Astrocyte of the hippocampus (primary cell): ENCODE measurements at places on chromosomes 4 and X.

DNA sequence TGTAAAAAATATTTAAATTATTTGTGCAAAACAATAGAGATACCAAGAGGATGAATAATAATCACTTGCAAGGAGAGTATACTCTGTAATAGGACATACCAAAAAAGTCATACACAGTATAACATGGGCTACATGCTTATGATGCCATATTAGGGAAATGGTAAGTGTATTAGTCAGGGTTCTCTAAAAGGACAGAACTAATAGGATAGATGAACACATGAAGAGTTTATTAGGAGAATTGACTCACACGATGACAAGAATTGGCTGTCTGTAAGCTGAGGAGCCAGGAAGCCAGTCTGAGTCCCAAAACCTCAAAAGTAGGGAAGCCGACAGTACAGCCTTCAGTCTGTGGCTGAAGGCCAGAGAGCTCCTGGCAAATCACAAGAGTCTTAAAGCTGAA, 151.2 kb downstream of the DTHD1 start:
- no peak for DNase-seq

DNA sequence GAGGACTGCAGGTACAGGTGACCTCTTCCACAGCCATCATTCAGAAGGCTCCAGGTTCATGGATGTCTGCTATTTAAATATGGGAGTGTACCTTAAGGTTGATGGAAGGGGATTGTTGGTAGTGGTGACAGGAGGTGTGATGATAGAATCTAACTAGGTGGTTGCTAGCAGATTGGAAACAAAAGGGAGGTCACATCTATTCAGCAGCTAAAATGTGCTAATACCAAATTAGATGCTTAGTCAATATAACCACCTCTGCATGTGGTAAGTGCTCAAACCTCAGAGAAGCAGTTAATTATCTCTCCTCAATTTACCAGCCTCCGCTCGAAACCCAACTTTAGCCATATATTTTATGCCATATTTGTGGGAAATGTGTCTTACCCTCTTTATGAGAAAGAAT, 98.7 kb upstream of the CCSER1 start:
- no peak for DNase-seq

GRCh38 chr4:96566755-96567154, 726.9 kb downstream of the PDHA2 start:
- no peak for DNase-seq

GRCh38 chr4:53734584-53735353, 143.5 kb upstream of the LNX1 start:
- peak; percentile 21 for DNase-seq

DNA sequence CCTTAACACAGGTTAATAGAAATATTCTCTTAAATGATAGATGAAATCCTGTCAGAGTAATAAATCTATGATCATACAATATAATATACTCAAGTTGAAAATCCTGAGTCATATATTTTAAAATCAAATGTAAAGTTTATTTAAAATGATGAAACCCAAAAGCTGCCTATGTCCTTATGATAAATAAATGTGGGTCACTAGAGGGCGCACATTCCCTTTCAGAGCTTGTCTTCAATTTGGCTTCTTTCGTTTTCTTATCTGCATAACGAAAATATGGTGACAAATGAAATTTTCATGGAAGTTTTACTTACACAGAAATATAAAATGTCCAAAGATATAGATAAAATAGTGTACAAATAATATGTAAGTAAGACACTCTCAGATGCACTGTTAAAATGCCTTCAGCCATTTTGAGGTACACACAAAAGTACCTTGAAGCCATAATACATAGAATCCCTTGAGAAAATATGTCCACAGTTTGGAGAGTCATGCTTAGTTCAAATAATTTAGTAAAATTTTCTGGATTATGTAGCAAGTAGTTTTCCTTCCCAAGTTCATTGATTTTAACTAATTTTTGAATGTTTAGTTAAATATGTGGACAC, 680.4 kb downstream of the DMD start:
- DNase-seq = peak; percentile 53

DNA sequence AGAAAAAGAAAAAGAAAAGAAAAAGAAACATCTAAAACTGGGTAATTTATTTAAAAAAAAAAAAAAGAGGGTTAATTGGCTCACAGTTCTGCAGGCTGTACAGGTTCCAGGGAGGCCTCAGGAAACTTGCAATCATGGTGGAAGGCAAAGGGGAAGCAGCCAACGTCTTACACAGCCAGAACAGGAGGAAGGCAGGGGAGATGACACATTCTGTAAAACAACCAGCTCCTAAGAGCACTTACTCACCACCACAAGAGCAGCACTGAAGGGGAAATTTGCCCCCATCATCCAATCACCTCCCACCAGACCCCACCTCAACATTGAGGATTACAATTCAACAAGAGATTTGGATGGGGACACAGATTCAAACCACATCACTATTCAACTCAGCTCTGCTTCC, 36.8 kb upstream of the TMEM184C start:
- no peak for DNase-seq

GRCh38 chr4:24753519-24753918, 41.9 kb upstream of the SOD3 start:
- DNase-seq = no peak

GRCh38 chr4:145041378-145041777, 56.6 kb downstream of the ANAPC10 start:
- peak; percentile 44 for DNase-seq

- no peak for DNase-seq
These were observed 36.6 kb upstream of the WDR1 start for GRCh38 chr4:10153161-10153560.

DNA sequence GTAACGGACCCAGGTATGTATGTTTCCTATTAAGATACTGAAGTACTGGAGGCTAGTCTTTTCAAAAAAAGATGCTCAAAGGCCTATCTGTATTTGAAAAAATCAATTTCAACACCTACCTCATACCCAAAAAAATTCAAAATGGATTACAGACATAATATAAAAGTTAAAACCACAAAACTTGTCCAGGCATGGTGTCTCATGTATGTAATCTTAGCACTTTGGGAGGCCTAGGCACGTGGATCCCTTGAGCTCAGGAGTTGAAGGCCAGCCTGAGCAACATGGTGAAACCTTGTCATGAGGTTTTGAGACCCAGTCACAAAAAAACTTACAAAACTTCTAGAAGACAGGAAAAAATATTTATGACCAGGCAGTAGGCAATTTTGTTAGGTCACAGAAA, 16.7 kb downstream of the RBMX start:
- DNase-seq = no peak

- peak; percentile 87 for DNase-seq
These were observed 50.7 kb upstream of the PRSS48 start for GRCh38 chr4:151226004-151226932.

DNA sequence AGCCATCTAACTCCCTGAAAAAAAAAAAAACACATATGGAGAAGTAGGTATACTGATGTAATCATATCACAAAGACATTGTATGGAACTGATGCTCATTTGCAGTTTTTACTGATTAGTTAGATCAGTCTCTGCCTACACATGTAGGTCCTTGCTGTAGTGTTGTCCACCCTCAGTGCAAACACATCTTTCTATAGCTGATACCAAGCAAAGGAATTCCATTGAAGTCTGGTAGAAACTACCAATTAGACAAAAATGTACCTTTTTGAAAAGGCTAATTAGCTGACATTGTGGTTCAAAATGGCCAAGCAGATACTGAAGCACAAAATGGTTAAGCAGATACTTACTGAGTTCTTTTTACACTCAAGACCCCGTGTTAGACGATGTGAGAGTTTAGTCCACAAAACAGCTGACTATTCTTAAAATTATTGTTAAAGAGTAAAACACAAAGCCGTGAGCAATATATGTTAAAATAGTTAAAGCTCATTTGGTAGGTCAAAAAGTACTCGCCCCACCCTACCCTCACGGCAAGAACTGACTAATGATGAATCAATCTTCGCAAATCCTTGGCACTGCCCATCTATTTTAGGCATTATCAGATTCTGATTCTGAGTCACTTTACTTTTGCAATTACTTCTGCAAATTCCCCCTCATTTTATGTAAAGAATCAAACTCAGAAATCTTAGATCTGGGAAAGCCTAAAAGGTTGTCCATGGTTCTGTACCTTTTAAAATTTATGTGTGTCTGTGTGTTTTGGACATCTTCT, 40.4 kb downstream of the COL4A6 start:
- peak; percentile 28 for DNase-seq

DNA sequence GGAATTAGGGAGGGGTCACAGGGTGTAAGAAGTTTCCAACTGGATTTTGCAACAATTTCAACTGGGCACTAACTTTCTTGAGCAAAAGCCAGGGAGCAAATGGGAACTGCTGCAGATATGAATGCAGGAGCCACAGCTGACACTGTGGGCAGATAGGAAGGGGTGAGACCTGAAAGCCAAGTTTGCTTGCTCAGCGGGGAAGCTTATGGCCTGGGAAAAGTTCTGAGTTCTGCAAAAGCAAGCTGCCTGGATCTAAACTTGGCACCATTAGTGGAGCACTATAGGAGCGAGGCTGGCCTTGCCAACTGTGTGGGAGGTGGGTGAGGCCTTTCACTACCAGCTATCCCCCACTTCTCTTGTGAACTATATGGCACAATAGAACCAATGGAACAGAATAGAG, 11.1 kb downstream of the CYSLTR1 start:
- DNase-seq = no peak

GRCh38 chr4:26916195-26916594, 55.6 kb downstream of the STIM2 start:
- no peak for DNase-seq

DNA sequence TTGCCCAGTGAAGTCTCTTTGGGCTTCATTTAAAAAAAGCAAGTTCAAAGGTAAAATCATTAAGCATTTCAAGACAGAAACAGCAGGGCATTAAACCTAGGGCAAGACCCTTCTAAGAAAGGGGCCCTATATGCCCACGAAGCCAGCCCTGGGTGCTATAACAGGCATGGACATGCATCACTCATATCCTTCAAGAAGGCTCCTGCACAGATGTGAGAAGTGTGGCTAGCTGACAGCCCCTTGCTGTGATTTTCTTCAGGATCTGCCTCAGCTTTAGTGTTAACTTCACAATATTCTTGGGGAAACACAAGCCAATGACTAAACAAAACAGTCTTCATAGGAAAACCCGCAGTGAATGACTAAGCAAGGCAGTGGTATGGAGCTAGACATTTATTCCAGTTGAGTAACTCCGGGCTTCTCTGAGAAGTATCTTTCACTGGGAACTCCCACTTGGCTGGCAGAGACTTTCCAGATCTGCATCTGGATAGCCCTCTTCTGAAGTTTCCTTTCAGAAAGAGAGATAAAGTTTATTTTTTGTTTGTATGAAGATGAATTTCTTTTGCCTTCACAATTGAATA, 11.9 kb upstream of the MAOA start:
- DNase-seq = peak; percentile 76

- DNase-seq = no peak
These were observed 115.1 kb downstream of the CRLF2 start for GRCh38 chrX:1097328-1097727.

- DNase-seq = no peak
These were observed 15.4 kb downstream of the AMTN start for GRCh38 chr4:70533791-70534190.

DNA sequence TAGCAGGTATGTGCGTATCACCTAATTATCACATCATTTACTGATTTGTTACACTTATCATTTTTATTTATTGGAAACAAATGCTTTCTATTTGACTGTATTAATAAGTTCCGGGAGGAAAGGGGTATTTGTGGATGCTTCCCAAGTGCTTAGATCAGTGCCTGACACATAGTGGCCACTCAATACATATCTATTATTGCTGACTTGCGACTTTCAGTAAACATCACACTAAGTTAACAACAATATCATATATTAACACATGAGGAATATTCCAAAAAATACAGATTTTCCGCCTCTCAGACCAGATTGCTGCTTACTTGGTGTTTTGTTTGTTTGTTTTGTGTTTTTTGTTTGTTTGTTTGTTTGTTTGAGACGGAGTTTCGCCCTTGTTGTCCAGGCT, 52.6 kb upstream of the ZFP42 start:
- no peak for DNase-seq

- DNase-seq = no peak
These were observed 9.0 kb upstream of the PAGE5 start for GRCh38 chrX:55210931-55211677.

DNA sequence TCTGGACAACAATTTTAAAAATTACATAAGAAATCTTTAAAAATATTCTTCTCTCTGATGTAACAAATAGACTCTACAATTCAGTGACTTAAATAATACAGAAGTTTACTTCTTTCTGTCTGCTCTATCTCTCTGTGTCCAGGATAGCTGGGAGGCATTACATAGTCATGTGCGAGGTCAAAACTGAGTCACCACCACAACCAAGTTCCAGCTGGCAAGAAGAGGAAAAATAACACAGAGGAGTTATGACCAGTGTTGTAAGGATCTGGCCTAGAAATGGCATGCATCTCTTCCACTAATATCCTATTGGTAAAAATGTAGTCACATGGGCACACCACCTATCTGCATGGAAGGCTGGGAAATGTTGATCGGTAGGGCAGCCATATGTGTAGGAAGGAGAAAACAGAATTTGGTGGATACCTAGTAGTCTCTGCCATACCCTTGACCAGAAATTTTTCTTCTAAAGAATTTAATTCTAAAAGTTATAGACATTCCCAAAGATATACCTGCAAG, 39.4 kb upstream of the WDFY3 start:
- DNase-seq = peak; percentile 76

- peak; percentile 77 for DNase-seq
These were observed 108.4 kb downstream of the ANTXR2 start for GRCh38 chr4:79964400-79965211.

GRCh38 chr4:136909626-136910025, 622.7 kb downstream of the PCDH18 start:
- DNase-seq = no peak

DNA sequence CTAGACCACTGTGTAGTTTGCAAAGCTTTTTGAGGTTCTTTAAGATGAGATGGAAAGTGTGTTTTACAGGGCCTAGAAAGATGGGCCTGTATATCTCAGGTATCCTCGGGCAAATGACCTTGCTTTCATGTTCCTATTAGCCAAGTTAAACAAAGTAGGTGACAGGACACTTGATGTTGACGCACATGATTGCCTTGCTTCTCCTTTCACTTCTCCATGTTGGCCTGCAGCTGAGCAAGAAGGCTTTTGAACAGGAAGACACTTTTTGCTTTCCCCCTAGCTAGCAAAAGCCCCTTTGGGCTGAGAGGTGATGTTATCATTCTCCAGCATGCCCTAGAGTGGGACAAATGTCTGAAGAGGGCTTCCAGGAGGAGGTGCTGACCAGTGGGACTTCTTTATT, 202.1 kb downstream of the GPC3 start:
- no peak for DNase-seq

- no peak for DNase-seq
These were observed 34.4 kb downstream of the PF4 start for GRCh38 chr4:73947239-73947985.

GRCh38 chr4:178881937-178882336, 1439.7 kb upstream of the AGA start:
- DNase-seq = no peak

DNA sequence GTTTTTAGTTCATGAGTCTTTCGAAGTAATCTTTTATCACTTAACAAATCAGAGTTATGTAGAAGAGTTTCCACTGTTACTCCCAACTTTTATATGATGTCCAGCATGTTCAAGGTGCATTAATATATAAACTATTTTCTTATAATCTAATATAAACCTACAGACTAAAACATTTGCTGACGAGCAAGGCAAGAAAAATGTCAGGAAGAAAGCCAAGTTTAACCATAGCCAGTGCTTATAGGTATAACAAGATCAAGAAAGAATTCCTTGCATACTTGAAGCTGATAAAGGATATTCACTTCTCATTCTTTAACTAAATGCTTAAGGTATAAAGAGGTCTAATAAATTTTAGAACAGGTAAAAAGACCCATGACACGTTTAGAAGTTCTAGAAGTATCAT, 167.7 kb downstream of the NPNT start:
- peak; percentile 59 for DNase-seq
